ENCODE measurements at places on chromosomes 1 and 21. TPM values are rescaled to one million over a fixed set of nuclear protein-coding genes. Genes with fewer than 3 reads are reported as not detected.
A peak's percentile ranks its signal among the peaks of the same experiment; 100 is the strongest.

HPCAL4 gene
- total RNA-seq, result 6.0 TPM

GRCh38 chr1:181126289-181126688, 37.8 kb downstream of the IER5 start:
- peaks cover 32% of the 10 kb centered on the region for H3K4me1 ChIP-seq
- H3K27ac ChIP-seq, result no peak overlapping the region
- H3K36me3 ChIP-seq, result no peaks in the 10 kb centered on the region
- no peak overlapping the region for H3K4me3 ChIP-seq
- H3K27me3 ChIP-seq, result peaks cover 3% of the 10 kb centered on the region
- DNase-seq, result no peak

GRCh38 chr1:1085911-1086841, 12.1 kb upstream of the RNF223 start:
- H3K4me3 ChIP-seq, result no peak overlapping the region
- no peak for DNase-seq
- peaks cover 4% of the 10 kb centered on the region for H3K36me3 ChIP-seq
- H3K27ac ChIP-seq, result no peak overlapping the region
- H3K27me3 ChIP-seq, result no peaks in the 10 kb centered on the region

DNA sequence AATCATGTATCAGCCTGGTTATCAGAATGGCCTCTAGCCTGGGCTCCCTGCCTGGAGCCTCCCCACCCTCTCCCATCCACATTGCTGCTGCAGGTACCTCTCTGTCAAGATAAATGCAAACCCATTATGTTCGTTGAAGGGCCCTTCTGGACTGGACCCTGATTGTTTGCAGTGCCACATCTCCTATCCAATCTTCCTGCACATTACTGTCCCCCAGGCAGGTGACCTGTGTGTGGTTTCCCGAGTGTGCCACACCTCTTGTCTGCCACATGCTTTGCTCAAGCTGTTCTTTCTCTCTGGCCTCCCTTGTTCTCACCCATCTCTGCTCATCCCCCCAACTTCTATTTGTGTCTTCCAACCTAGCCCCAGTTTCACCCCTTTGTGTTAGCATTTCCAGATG, 32.4 kb downstream of the IER5 start:
- H3K27ac ChIP-seq, result no peak overlapping the region
- H3K27me3 ChIP-seq, result peaks cover 9% of the 10 kb centered on the region
- no peaks in the 10 kb centered on the region for H3K36me3 ChIP-seq
- H3K4me1 ChIP-seq, result peaks cover 7% of the 10 kb centered on the region

DNA sequence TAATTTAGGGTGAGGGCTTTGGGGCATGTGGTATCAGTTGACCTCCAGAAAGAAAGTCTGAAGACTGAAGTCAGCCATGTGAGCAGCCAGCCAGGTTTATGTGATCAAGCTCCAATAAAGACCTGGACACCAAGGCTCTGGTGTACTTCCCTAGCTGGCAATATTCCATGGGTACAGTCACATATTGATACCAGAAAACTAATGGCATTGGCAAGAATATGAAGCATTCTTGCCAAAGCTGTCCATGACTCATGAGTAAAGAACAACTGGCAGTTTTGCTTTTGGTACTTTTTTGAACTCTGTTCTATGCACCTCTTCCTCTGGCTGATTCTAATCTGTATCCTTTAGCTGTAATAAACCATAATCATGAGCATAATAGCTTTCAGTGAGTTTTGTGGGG, 415.3 kb upstream of the CAMK1G start:
- no peak overlapping the region for H3K4me3 ChIP-seq
- H3K27ac ChIP-seq, result no peak overlapping the region
- DNase-seq, result no peak
- H3K27me3 ChIP-seq, result no peaks in the 10 kb centered on the region

- no peak overlapping the region for H3K27ac ChIP-seq
- peaks cover 2% of the 10 kb centered on the region for H3K36me3 ChIP-seq
- DNase-seq, result no peak
Observed at GRCh38 chr1:117967477-117967876, 37.9 kb downstream of the WDR3 start.

- DNase-seq, result no peak
- no peak overlapping the region for H3K27ac ChIP-seq
- H3K4me1 ChIP-seq, result no peaks in the 10 kb centered on the region
Observed at GRCh38 chr1:234296496-234296895, 76.8 kb upstream of the COA6 start.

GRCh38 chr1:7781501-7781900, 2.6 kb upstream of the PER3 start:
- H3K4me3 ChIP-seq, result peak overlapping the region; percentile 81
- no peak for DNase-seq
- no peaks in the 10 kb centered on the region for H3K27me3 ChIP-seq
- peaks cover 23% of the 10 kb centered on the region for H3K4me1 ChIP-seq
- H3K27ac ChIP-seq, result peak overlapping the region; percentile 32
- peaks cover 4% of the 10 kb centered on the region for H3K36me3 ChIP-seq

- H3K27me3 ChIP-seq, result no peaks in the 10 kb centered on the region
- no peak overlapping the region for H3K4me3 ChIP-seq
- no peak overlapping the region for H3K27ac ChIP-seq
- DNase-seq, result no peak
- H3K36me3 ChIP-seq, result no peaks in the 10 kb centered on the region
Observed at GRCh38 chr1:221078260-221078965, 199.2 kb downstream of the HLX start.

GRCh38 chr1:153796786-153797659, 21.8 kb downstream of the SLC27A3 start:
- no peaks in the 10 kb centered on the region for H3K27me3 ChIP-seq
- peaks cover 31% of the 10 kb centered on the region for H3K4me1 ChIP-seq
- peaks cover 3% of the 10 kb centered on the region for H3K36me3 ChIP-seq
- DNase-seq, result peak; percentile 75

- peaks cover 18% of the 10 kb centered on the region for H3K27me3 ChIP-seq
- H3K36me3 ChIP-seq, result no peaks in the 10 kb centered on the region
- H3K27ac ChIP-seq, result no peak overlapping the region
- H3K4me1 ChIP-seq, result no peaks in the 10 kb centered on the region
- no peak overlapping the region for H3K4me3 ChIP-seq
Observed at GRCh38 chr1:216598448-216598847, 124.8 kb downstream of the ESRRG start.

DNA sequence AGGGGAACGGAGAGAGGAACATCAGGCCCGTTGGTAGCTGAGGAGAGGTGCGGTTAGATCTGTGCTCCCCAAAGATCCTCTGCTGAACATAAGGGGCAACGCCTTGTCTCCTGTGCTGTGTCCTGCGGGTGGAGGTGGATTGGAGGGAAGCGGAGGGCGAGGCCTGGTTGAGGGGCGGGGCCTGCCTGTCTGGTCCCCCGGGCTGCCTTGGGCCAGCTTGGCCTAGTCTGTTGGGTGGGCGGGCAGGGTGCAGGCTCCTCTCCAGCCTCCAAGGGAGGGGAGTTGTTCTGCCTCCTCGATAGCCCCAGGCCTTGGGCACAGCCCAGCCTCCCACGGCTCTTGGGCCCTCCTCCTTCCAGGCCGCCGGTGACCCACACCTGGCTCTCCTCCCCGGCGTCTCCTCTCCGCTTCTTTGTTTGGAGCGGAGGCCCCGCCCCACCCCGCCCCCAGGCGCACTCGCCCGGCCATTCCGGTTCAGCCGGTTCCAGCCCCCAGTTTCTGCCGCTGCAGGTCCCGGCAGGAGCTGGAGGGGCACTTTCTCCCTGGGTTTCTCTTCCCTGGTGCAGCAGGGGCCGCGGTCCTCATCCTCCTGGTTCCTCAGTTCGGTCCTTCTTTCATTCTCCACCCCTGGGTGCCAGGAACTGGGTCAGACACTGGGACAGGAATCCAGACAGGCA, 19.4 kb downstream of the PTPRF start:
- no peak for DNase-seq
- peaks cover 15% of the 10 kb centered on the region for H3K27me3 ChIP-seq
- no peak overlapping the region for H3K27ac ChIP-seq
- peak overlapping the region; percentile 57 for H3K4me3 ChIP-seq

- H3K4me3 ChIP-seq, result no peak overlapping the region
- peaks cover 11% of the 10 kb centered on the region for H3K27me3 ChIP-seq
- H3K27ac ChIP-seq, result no peak overlapping the region
- no peaks in the 10 kb centered on the region for H3K4me1 ChIP-seq
Observed at GRCh38 chr1:78061825-78062523, 16.2 kb downstream of the GIPC2 start.

DNA sequence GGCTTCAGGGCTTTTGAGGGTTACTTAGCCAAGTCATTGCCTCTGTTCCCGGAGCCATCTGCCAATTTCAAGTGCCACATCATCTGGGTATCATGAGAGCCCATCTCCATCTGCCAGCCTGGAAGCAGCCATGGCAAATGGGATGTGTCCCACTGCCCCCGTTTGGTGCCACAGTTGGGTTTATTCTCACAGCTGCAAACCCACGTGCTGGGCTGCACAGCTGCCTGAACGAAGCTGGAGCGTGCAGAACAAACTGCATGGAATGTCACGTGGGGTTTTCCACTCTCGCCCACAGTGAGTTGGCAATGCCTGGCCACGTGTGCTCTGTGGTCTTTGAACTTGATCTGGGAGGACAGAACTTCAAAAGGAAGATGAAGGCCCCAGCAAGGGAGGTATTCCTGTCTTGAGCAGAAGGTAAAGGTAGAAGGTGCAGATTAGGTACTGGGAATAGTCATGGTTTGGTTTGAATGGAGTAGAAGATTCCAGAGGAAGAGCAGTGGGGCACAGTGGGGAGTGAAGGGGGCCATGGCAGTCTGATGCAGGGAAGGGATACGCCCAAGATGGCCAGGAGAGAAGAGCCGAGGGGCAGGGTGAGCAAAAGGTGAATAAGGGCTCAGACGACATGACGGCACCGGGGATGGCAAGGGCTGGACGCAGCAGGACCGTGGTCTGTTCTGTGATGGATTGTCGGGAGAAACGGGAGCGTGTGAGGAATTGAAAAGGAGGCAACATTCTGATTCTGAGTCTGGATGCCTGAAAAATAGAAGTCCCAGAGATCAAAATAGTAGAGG, 222.0 kb downstream of the KAZN start:
- no peaks in the 10 kb centered on the region for H3K36me3 ChIP-seq
- no peaks in the 10 kb centered on the region for H3K4me1 ChIP-seq
- no peak for DNase-seq
- no peak overlapping the region for H3K27ac ChIP-seq

DNA sequence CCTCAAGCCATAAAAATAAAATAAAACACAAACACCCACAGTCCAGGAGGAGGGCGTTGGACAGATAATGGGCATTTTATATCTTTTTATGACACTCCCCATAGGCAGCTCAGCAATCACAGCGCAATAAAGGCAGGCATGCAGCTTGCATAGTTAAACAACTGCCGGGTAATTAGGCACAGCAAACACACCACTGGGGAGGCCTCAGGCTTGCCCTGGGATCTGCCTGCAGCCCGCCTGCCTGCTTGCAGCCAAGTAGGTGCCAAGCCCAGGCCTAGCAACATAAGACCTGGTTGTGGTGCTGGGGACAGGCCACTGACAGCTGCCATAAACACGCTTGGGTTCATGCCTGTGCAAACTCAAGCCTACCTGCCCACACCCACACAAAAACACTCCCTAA, 54.2 kb downstream of the DMAP1 start:
- no peak overlapping the region for H3K4me3 ChIP-seq
- H3K36me3 ChIP-seq, result no peaks in the 10 kb centered on the region
- peaks cover 13% of the 10 kb centered on the region for H3K4me1 ChIP-seq
- H3K27me3 ChIP-seq, result no peaks in the 10 kb centered on the region

DNA sequence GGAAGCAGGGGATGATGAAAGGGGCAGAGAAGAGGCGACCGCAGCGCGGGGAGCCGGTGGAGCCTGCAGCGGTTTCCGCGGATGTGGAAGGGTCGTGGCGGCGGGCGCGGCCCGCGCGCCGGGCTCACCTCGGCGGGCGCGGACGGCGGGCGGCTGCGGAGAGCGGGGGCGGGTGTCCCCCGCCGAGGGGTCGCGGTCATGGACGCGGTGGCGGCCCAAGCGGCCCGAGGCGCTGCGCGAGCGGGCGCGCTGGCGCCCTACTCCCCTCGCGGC, 572 bp downstream of the LPGAT1 start:
- H3K4me1 ChIP-seq, result peaks cover 55% of the 10 kb centered on the region
- DNase-seq, result no peak
- H3K36me3 ChIP-seq, result peaks cover 11% of the 10 kb centered on the region
- no peaks in the 10 kb centered on the region for H3K27me3 ChIP-seq
- peak overlapping the region; percentile 86 for H3K27ac ChIP-seq

DNA sequence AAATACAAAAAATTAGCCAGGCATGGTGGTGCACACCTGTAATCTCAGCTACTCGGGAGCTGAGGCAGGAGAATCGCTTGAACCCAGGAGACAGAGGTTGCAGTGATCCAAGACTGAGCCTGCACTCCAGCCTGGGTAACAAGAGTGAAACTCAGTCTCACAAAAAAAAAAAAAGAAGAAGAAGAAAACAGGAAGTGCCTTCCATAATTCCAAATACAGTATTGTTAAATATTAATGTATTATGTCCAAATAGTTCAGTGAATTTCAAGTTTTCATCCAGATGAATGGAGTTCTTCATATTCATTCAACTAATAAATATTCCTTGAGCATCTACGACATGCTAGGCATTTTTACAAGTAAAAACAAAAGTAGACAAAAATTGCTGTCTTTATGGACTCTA, 33.3 kb downstream of the PLEKHO1 start:
- peaks cover 8% of the 10 kb centered on the region for H3K4me1 ChIP-seq
- H3K4me3 ChIP-seq, result no peak overlapping the region
- no peaks in the 10 kb centered on the region for H3K36me3 ChIP-seq

GRCh38 chr1:171585715-171586114, 36.3 kb upstream of the MYOCOS start:
- H3K4me3 ChIP-seq, result no peak overlapping the region
- no peak for DNase-seq
- H3K27ac ChIP-seq, result no peak overlapping the region
- H3K4me1 ChIP-seq, result peaks cover 16% of the 10 kb centered on the region
- peaks cover 41% of the 10 kb centered on the region for H3K36me3 ChIP-seq
- no peaks in the 10 kb centered on the region for H3K27me3 ChIP-seq

DNA sequence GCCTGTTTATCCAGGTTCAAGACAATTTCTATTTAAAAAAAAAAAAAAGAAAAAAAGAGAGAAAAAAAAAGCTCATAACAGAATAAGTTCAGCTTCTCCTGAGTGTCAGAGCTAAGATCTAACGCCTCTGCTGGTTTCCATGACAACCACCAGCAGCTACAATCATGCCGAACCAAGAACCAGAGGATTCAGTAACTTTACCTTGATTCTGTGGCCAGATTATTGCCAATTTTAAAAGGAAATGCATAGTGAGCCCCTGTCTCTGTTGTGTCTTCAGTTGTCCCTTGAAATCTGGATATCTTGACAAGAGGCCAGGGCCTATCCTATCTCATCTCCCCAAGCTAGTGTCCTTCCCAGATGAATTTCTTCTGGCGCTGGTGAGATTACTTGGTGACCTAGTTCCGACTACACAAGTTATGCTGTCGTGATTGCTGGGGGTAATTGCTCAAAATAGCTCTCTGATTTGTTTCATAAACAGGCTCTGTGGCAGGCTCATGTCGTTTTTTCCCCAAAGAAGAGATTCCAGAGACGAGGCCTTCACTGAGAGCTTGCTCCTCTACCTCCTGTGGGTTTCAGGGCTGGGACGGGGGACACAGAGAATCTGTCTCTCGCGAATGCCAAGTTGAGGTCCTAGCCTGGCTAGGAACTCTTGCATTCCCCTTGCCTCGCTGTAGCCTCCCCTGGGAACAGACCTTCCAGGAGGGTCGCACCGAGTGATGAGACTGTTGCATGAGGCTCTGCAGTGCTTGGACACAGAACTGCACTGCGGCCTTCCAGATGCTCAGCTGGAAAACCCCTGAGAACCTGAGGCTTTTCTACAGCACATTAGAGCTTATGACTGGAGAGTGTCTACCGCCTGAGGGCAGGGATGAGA, 32.4 kb upstream of the SCCPDH start:
- no peak overlapping the region for H3K4me3 ChIP-seq
- H3K36me3 ChIP-seq, result peaks cover 1% of the 10 kb centered on the region
- peaks cover 2% of the 10 kb centered on the region for H3K27me3 ChIP-seq
- H3K27ac ChIP-seq, result no peak overlapping the region
- DNase-seq, result no peak
- H3K4me1 ChIP-seq, result peaks cover 5% of the 10 kb centered on the region
